ENCODE measurements at places on chromosomes 2 and 18.

- DNase-seq = no peak
Measured at GRCh38 chr2:111072220-111072871, 48.4 kb upstream of the BCL2L11 start.

- no peak for DNase-seq
Measured at GRCh38 chr2:161128885-161129284, 31.3 kb upstream of the TANK start.

- no peak for DNase-seq
Measured at GRCh38 chr2:7280790-7281189, 363.6 kb downstream of the RNF144A start.

DNA sequence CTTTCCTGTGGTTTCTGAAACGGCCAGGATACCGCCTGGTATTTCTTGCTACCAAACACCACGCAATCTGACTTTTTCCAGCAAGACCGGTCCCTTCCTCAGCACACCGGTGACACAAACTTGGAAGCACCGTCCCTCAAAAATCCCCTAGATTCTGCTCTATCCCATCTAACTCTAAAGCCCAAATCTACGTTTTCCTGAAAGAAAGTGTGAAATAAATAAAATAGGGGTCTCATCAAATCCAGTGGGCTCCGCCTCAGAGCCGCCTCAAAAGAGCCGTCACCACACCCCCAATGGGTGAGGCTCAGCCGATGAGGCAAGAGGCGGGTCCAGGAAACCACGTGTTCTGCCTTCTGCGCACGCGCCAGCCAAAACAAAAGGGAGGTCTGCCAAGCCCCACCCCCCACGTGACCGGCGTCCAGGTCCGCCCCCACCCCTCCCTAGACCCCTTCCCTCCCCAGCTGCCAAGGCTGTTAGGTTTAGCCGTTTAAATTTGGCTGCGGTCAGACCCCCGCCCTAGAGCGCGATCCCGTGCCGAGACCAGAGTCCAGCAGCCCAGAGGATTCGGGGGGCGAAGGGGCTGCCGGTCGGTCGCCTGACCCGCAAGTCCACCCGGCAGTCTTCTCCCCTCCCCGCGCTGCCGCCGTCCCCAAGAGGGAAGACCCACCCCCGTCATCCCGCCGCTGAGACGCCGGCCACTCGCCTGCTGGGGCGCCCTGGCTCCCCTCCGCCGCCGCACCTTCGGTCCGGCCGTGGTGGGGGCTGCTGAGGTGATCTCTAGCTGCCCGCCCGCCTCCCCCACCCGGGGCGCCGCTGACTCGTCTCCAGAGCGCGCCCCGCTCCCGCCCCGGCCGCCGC, 534 bp downstream of the KANSL1L start:
- peak; percentile 98 for DNase-seq

GRCh38 chr2:33380001-33380609, 96.3 kb upstream of the RASGRP3 start:
- DNase-seq = no peak

DNA sequence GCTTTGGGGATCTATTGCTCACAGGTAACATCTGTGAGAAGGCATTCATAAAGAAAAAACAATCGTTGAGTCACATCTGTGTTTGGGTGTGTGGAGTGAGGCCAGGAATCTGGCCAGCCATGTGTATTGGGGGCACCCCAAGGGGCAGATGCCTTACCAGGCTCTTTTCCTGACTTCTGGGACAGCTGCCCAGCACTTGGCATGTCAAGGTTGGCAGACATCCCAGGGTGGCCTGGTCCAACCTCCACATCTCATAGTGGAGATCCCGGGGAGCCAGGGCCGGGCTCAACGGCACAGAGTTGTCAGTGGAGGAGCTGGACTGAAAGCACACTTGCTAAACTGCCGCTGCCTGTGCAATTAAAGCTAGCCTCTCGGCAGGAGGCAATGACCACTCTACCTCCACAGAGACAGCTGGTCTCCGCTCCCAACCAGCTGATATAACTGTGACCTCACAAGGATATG, 75.3 kb upstream of the MGAT4A start:
- no peak for DNase-seq

GRCh38 chr2:241842620-241843211, 16.0 kb downstream of the PDCD1 start:
- no peak for DNase-seq

- no peak for DNase-seq
Measured at GRCh38 chr2:23713351-23713750, 213.6 kb downstream of the ATAD2B start.

- no peak for DNase-seq
Measured at GRCh38 chr2:113157897-113158753, 15.6 kb upstream of the PSD4 start.

- no peak for DNase-seq
Measured at GRCh38 chr18:50806208-50806616, 13.6 kb downstream of the MRO start.

GRCh38 chr2:42967959-42968674, 175.7 kb upstream of the HAAO start:
- DNase-seq = no peak

DNA sequence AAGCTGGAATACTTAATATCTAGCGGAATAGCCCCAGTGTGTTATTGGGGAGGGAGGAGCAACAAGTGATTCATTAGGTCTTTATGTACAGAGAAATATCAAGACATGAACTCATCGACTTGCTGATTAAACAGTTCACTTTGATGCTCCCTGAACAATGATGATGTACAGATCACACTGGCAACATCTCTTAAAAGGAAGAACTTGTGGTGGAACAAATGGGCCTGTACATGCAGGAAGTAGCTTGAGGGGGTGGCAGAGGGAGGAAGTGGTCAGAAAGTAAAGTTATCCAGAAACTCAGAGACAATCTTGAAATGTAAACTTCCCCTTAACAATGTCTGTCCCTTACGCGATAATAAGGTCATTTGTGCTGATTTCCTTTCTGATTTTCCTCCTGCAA, 90.5 kb downstream of the NXPH2 start:
- no peak for DNase-seq

- DNase-seq = no peak
Measured at GRCh38 chr2:96258166-96259022, 7.4 kb downstream of the TMEM127 start.

GRCh38 chr2:215027779-215028178, 110.6 kb downstream of the ABCA12 start:
- no peak for DNase-seq

DNA sequence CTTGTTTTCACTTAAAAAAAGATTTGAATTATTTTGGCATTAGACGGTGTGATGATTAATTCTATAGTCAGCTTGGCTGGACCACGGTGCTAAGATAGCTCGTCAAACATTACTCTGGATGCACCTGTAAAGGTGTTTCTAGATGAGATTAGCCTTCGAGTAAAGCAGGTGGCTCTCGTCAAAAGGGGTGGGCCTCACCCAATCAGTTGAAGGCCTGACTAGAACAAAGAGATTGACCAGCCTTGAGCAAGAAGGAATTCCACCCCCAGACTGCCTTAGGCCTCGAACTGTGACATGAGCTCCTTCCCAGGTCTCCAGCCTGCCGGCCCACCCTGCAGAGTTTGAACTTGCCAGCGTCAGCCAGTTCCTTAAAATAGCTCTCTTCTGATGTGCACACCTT, 73.4 kb downstream of the TWIST2 start:
- DNase-seq = no peak

DNA sequence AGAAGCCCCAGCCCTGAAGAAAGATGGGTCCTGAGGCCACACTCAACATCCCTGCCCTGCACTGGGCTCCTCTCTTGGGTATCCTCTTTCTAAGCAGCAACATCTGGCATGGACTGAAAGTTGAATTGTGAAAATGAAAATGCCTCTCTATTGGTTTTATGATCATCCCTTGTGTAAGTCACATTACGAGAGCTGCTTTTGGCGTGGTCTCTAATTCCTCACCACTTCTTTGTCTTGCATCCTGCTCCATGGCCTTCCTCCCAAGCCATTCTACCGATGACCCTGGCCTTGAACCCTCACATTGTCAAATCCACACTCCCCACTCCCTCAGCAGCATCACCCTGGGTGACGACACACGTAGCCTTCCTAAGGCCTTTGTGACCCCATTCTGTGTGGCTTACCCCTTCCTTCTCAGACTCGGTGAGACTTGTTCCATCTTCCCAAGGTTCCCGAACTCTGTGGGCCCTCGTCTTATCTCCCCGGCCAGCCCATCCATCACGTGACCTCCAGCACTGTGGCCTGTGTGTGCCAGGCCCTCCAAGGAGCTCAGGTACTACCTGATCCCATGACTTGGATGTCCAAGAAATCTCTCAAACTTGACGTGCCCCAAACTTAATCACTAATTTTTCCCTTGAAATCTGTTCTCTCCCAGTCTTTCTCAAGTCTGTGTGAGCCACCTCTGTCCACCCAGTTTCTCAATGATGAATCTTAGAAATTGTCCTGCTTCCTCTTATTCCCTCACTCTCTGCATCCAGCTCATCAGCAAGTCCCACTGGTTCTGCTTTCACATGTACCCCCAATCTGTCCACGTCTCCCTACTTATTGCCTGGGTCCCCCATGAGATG, 194.7 kb upstream of the HS6ST1 start:
- DNase-seq = no peak

DNA sequence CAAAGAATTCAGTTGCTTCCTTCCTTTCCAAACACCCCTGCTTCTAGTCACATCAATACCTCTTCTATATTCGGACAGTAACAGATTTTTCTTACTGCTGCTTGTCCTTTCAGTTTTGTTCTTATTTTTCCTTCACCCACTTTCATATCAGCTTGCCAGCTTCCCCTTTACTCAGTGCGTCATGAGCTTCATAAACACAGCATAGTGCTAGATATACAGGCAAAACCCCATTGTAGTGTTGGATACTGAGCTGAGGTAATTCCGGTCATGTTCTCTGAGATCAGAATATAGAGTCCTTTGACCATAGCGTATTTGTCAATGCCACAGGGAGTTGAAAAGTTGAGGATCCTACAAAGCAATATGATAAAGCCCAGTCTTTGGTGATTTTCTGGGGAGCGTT, 2.4 kb downstream of the FARP2 start:
- no peak for DNase-seq

- no peak for DNase-seq
Measured at GRCh38 chr2:160916300-160916699, 243.9 kb upstream of the TANK start.

GRCh38 chr18:34650121-34650545, 60.0 kb upstream of the DTNA start:
- no peak for DNase-seq

- DNase-seq = no peak
Measured at GRCh38 chr18:8858888-8859511, 153.6 kb downstream of the MTCL1 start.

DNA sequence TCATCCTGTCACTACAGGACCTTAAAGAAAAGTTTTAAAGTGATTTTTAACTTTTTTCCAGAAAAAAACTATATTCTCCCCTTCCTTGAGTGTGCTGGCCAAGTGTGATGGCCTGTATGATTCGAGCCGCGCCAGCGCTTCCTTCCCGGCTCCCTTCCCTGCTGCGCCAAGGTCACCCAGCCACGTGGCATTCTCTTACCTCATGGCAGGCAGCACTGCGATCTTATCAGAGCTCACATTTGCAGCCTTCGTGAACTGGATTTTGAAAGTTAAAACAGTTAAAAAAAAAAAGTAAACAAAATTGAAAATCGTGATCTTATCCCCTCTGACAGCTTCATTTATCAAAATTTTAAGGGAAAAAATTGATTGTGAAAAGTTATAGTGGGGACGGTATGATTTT, 279.8 kb downstream of the PTGR3 start:
- no peak for DNase-seq

DNA sequence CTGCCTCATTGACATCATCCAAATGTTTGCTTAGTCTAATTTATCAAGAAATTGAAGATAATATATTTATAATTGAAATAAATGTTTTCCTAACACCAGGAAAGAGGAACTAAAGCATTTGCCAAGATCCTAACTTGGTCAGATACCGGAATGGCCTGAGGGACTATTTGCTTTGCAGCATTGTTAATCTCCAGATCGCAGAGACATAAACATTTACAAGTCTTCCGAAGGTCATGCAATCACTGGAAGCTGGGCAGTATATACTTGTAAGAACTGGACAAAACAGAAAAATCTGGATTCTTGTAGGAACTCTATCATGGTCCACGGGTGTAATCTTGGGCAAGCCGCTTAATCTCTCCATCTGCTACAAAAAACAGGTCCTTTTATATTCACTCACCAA, 42.2 kb downstream of the CYBRD1 start:
- no peak for DNase-seq

- peak; percentile 38 for DNase-seq
Measured at GRCh38 chr2:96913398-96914202, 43.7 kb upstream of the SEMA4C start.

GRCh38 chr2:182406221-182406620, 20.6 kb downstream of the PDE1A start:
- DNase-seq = no peak

DNA sequence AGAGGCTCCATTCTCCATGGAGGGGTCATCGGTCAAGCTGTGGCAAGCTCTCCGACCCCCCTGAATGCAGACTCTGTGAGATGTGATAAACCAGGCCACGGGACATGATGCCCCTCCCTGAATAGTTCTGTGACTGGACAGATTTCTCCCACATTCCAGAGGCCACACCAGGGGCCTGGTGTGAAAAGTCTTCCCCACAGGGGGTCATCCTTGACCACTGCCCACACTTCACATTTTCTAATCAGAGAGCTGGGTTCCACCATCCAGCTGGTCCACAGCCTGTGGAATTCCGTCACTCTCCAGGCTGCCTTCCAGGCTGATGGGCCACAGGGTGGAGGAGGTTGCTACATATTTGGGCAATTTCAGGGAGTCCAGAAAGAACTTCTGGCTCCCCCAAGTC, 51.3 kb upstream of the CYRIA start:
- DNase-seq = no peak

DNA sequence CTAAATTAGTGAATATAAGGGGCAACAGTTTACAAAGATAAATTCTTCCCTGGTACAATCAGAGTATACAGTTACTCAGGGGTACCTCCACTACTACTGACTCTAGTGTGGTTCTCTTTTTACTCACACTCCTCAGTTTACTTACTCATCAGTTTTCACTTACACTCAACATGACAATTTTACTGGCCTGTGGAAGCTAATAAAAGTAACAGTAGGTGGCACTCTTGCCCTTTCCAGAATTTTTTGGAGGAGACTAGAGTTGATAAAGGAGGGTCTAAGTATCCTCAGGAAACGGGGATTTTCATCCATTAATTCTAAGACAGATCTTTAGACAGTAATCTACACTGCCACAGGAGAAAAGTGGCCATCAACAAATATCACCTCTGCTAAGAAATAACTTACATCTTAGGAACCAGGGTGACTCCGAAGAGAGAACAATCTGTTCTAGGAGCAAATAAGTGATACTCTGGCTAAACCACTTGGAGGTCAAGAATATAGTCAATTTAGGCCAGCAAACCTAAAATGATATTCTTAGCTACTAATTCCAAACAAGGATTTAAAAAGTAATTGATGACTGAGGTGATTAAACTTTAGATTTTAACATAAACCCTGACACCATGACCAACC, 61.3 kb downstream of the ATL2 start:
- DNase-seq = no peak
